ENCODE measurements at places on chromosomes 6 and 20.
A peak's percentile ranks its signal among the peaks of the same experiment; 100 is the strongest.

GRCh38 chr6:130140084-130140483 is 82.7 kb downstream of the SAMD3 start:
- peak; percentile 41 for DNase-seq

DNA sequence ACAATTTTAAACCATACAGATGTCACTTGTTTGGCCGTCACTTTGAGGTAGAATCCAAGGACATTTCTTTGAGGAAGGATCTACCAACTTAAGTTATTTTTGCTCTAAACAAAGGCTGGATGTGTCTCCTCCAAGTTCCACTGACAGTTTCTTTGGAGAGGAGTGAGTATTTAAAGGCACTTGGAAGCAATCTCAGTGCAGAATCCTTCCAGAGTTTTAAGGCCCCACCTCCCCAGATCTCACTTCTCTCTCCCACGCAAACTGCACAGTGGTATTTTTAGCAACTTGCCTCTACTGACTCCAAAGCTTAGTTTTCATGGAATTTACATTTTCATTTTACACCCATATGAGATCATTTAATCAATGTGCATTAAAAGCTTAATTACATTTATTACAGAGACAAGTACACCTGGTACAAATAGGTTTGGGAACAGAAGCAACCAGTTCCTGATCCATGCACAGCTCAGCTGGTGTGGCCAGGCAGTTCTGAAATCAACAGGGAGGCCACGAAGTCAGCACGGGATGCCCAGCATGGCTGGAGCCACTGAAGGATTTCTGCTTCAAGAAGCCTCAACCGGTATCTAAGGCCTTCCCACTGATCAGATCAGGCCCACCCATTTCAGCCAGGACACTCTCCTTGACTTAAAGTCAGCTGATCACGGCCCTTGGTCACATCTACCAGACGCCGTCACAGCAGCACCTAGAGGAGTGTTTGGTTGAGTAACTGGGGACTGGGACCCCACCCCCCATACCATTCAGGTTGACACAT is 109.8 kb downstream of the SYCP2 start:
- DNase-seq, result no peak

- no peak for DNase-seq
Observed at GRCh38 chr20:50101887-50102286, 11.1 kb downstream of the UBE2V1 start.

DNA sequence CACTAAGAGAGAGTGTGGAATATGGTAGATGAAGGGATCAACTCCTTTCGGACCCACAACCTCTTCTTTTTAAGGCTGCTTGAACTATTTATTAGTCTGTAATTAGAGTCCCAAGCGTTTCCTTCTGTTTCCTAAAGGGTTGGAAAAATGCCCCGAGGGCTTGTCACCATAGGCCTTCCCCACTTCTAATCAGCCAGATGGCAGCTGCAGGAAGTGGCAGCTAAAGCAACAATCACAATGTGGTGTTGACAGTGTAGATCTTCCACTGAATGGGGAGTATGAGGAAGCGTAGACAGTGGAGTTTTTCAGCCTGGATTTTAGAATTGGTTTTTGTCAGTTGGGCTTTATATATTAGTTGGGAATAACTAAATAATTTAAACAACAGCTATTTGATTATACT is 40.6 kb downstream of the SLC35D3 start:
- DNase-seq, result no peak

GRCh38 chr6:158853880-158854213 is 34.7 kb upstream of the EZR start:
- no peak for DNase-seq

DNA sequence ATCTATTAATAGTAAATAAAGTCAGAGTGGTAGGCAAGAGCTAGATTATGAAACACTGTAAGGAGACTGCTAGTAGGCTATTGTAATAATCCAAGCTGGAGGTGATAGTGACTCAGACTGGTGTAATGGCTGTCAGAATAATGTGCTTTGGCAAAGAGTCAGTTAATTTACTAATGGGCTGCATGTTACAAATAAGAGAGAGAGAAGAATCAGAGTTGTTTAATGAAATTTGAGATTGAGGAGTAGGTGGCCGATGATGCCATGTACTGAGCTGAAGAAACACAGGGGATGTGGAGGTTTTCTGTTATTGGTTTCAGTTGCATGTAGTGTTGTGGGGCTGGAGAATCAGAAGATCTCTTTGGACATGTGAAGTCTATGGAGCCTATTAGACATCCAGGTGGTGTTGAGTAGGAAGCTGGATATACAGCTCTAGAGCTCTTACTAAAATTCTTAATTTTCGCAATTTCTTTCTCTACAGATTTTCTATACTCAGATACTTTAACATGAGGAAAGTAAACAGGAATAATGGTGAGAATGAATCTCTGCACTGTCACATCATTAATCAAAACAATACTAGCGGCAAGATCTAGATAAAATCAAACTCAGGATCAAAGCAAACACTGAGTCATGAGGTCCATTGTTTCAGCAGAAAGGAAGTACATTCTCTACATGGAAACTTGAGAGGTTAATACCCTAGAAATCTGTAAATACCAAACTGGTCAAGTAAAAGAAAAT is 167.7 kb downstream of the SIM1 start:
- peak; percentile 71 for DNase-seq

GRCh38 chr20:24842274-24842917 is 106.7 kb upstream of the CST7 start:
- DNase-seq, result no peak

GRCh38 chr6:82750556-82750955 is 315.1 kb downstream of the UBE3D start:
- DNase-seq, result peak; percentile 38

GRCh38 chr6:112936504-112936903 is 589.4 kb downstream of the RFPL4B start:
- peak; percentile 74 for DNase-seq

DNA sequence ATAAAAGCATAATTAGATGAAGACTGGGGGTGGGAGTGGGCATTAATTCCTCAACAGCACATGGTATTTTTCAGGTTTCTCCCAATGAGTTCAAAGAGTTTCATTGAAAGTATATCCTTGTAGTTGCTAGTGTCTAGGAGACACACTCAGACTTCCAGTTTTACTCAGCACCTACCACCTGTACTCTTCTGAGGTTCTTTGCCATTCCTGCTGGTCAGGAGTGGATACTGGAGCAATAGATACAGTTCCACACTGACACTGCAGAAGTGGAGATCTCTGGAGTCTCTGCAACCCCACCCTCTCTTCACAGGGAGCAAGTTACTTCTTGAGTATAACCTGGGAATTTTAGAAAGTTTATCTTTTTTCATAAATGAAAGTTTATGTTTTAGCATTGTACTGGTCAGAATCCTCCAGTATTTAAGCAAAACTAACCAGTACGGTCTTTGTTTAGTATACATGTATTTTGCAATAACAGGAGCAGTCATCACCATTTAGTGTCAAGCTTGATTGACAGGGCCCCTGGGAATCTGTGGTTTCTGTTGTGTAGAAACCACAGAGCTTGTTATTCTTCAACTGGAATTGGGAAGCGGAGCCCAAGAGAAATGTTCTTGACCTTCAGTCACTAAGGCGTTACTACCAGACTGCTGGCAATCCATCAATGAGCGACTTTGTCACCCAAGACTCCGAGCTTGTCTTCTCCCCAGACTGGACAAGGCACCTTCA is 148.1 kb downstream of the ZDHHC14 start:
- DNase-seq, result peak; percentile 27

All from fibroblast of villous mesenchyme (primary cell).